ENCODE measurements at places on chromosomes 11 and 22.

DNA sequence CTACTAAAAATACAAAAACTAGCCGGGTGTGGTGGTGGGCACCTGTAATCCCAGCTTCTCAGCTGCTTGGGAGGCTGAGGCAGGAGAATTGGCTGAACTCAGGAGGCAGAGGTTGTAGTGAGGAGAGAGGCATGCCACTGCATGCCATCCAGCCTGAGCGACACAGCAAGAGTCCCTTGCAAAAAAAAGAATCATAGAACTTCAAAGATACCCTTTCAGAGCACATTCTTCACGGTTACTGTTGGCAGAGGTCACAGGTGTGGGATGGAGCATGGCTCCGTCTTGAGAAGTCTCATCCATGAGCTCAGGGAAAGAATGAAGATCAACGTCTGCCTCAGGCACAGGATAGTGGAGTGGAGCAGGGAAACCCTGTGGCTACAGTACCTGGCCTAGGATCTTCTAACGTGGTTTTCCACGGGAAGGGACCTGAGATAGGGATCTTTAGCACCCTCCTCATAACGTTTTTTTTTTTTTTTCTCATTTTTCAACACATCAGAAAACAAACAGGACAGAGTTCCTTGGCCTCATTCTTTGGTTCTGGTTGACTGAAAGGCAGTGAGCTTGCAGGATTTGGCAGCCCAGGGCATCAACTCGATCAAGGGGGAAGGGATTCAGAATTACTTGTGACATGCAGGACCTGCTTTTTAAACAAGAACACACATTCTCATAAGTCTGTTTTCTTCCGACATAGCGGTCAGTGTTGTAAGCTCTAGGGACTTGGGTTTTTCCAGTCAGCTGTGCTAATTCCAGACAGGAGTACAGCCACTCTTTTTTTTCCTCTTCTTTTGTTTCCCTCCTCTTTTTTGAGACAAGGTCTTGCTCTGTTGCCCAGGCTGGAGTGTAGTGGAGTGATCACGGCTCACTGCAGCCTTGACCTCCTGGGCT, 22.8 kb downstream of the F2 start:
- no peak for DNase-seq

DNA sequence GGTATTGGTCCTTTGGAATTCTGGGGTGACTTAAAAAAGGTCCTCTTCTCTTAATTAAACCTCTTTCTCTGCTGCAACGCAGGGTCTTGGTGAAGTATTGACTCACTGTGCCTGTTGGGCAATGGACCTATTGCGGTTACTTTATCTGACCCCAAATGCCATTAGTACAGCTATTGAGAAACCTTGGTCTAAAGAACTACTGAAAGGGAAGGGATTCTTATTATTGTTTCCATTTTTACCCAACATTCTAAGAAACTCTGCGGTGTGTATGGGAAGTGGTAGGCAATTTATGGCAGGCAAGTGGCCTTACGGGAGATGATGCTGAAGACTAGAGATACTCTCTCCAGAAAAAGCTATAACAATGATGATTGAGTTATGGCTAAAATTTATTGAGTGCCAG, 12.5 kb downstream of the SLC6A5 start:
- DNase-seq = no peak

- DNase-seq = no peak
These were observed 7.6 kb upstream of the ARSA start for GRCh38 chr22:50635591-50635990.

DNA sequence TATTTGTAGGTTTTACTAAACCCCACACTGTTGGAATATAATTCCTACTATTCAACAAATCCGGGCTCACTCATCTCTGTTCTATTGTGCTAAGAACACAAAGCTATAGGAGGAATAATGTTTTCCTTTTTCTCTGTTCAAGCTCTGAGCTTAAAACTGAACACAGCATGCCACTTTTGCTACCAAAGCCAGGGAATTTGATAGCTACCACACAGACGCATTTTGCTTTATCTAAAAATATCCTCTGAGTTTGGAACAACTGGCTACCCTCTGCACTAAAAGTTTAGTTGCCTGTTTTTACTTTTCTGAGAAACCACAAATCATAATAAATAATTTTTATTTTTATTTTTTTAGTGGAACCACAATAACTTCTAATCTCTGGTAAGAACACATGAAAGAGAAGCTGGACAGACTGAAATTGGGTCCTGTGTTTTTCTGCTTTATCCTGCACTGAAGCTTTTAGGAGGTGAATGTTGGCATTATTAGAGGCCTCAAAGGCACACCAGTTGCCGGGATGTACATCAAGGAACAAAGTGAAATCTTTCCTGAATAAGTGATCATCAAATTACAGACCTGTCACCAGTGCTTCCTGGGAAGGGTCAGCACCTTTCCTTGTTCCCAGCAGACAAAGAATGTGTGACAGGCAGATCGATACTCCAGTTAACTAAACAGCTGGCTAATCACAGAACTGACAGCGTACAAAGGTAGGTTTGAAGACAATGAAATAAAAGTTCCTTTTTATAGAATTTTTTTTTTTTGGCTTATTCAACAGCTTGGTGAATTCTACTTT, 523.2 kb upstream of the TENM4 start:
- no peak for DNase-seq

- DNase-seq = no peak
These were observed 4.6 kb downstream of the MRPL49 start for GRCh38 chr11:65126624-65127274.

DNA sequence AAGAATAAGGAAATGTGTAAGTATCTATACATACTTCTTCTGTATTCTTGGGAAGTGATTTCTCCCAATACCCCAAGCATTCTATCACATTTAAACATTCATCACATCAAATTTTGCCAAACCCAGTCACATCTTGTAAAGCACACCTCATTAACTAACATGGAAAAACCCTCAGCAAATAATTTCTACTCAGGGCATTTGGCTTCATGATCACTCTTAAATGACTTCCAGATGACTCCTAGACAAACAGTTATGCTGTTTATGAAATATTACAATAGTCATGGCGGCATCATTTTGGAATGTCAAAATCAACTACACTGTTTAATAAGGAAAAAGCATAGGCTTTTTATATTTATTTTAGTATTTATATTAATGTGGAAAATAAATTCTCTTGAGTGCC, 47.3 kb upstream of the CCDC34 start:
- DNase-seq = no peak

GRCh38 chr11:62665599-62666258, 617 bp downstream of the CSKMT start:
- DNase-seq = no peak

GRCh38 chr11:119337581-119338317, 2.9 kb downstream of the C1QTNF5 start:
- DNase-seq = no peak

- DNase-seq = no peak
These were observed 21.6 kb downstream of the LRRC55 start for GRCh38 chr11:57203359-57203758.

DNA sequence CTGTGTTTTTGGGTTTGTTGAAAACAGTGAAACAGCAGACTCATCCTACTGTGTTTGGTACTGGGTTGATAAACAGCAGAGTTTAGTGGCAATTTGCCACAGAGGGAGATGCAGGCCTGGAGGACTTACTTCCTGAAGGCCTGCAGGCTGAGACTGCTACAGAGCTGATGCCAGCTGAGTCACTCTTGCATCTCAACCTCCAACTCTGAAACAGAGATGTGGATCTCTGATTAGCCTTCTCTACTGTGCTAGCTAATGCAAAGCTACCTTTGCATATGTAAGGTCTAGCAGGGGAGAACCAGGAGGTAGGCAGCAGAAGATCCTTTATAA, 14.3 kb downstream of the ATP5MG start:
- DNase-seq = no peak

GRCh38 chr22:29727131-29727523, 7.3 kb downstream of the CABP7 start:
- DNase-seq = no peak

- no peak for DNase-seq
These were observed 18.1 kb upstream of the CRTAM start for GRCh38 chr11:122820158-122820557.

- no peak for DNase-seq
These were observed 852 bp downstream of the TRAF6 start for GRCh38 chr11:36509201-36509639.

DNA sequence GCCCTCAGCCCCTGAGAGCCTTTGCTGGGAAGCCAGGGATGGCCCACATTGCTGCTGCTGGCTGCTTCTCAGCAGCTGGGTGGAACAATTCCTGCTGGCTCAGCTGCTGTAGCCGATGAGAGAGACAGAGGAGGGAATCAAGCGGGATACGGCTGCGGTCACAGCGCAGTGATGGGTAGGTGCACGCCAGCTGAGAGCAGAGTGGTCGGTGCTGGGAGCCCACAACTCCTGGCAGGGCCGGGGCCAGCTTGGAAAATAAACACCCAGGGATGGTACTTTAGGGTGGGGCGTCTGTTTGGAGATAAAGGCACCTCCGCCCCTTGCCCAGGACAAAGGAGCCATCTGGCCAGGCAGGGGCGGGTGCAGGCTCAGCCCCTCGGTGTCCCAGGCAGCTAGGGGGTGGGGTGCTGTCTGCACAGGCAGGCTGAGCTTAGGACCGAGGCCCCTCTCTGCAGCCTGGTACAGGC, 480.5 kb downstream of the MIAT start:
- no peak for DNase-seq

GRCh38 chr22:47036936-47037485, 274.6 kb downstream of the TBC1D22A start:
- no peak for DNase-seq

- no peak for DNase-seq
These were observed 108.8 kb downstream of the WT1 start for GRCh38 chr11:32326522-32326921.

GRCh38 chr11:118304568-118305248, at the start of gene CD3E:
TSS of gene CD3E (plus strand) at chr11:118304730. CDS start at chr11:118304953, 223 bp downstream.
- no peak for DNase-seq

DNA sequence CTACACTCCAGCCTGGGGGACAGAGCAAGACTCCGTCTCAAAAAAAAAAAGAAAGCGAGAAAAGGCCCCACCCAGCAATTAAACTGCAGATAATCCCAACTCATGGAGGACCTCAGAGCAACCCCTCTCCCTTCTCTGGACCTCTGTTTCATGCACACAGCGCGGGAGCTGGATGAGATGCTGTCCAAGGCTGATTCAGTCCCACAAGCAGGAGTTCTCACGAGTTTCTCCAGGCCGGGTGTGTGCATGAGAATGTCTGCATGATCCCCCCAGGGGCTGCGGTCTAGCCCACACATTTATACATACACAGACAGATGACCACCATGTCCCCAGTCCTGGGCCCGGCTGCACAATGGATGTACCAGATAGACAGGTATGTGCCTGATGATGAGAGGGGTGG, 19.4 kb downstream of the ELFN2 start:
- no peak for DNase-seq

- no peak for DNase-seq
These were observed 5.4 kb downstream of the OR8B12 start for GRCh38 chr11:124538019-124538418.

GRCh38 chr11:17988465-17988864, 24.4 kb downstream of the SERGEF start:
- no peak for DNase-seq

DNA sequence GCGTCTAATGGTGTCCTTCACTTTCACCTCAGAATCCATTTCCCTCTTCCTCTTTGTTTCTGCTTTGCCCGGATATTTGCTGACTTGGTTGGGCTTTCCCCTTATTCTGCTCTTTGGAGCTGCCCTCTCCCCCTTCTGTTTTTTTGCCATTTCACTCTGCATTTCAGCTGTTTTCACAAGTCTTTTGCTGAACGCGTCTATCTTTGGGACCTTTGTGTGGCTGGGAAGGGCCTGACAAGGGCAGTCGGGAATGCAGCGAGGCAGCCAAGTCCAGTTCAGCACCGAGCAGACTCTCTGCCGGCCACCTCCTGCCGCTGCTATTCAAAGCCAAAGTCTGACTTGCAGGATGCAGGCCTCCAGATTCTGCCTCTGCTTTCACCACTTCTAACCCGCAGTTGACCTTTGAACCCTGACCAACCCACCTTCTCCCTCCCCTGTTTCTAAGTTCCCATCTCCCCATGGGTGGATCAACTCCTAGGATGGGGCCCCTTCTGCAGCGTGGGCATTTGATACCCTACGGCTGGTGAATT, 38.2 kb downstream of the FEZ1 start:
- DNase-seq = no peak

GRCh38 chr11:123692961-123693360, 38.5 kb upstream of the SCN3B start:
- no peak for DNase-seq

DNA sequence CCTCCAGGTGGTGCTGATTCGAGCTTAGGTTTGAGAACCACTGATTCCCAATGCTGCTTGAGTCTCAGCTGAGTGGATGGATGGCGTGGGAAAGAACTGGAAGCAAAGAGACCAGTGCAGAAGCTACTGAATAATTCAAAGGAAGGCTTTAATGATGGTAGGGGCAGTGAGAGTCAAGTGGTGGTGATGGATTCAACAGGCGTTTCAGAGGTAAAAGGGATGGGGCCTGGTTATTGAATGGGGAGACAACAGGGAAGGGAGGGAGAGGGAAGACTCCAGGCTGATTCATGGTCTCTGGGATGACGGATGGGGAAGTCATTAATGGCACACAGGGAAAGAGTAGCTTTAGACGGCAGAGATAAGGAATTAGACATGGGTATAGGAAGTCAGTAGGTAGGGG, 104.3 kb upstream of the TBCEL start:
- DNase-seq = no peak

- no peak for DNase-seq
These were observed 422.3 kb downstream of the SOX6 start for GRCh38 chr11:15933886-15934625.

- DNase-seq = no peak
These were observed 2.8 kb downstream of the MRPL23 start for GRCh38 chr11:1949922-1950321.

- DNase-seq = no peak
These were observed 11.9 kb downstream of the CELF1 start for GRCh38 chr11:47541070-47541469.

DNA sequence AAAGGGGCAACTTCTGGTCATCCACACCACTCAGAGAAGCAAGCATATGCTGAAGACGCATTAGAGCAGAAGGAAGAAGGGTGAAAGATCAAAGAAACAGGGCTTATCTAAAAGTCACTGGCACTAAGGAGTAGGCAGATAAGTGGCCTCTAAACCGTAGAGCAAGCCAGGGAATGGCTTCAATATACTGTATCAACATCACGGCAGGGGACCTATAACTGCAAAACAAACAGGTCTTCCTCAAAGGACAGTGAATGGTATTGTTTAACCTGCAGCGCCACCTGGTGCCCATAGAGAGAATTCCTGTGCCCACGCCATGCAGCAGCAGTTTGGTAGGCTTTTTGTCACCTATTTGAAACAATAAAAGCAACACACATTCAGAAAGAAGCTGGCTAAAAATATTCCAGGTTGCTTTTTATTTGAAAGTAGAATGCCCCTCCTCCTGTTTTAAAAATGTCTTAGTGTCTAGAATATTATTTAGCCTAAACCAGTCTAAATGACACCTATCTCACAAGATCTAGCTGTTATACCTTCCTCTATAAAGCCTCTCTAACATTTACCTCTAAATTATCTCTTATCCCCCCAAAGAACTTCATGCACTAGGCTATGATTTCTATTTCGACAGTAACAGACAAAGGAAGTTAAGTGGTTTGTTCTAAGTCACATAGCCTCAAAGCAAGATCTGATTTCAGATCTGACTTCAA, 21.8 kb downstream of the SNX19 start:
- DNase-seq = peak; percentile 28

- DNase-seq = no peak
These were observed 7.8 kb upstream of the ACR start for GRCh38 chr22:50730013-50730891.

GRCh38 chr11:134253188-134253993, at the start of the genes ACAD8 and THYN1:
TSS of gene ACAD8 (plus strand) at chr11:134253568. CDS start at chr11:134253601, 33 bp downstream.
TSS of gene THYN1 (minus strand) at chr11:134253352. CDS start at chr11:134252882, 470 bp downstream.
- peak; percentile 91 for DNase-seq
